Activated CD8-positive, alpha-beta T cell treated with anti-CD3 and anti-CD28 coated beads for 36 hours (primary cell): ENCODE measurements at places on chromosomes 2 and 18. TPM values are rescaled to one million over a fixed set of nuclear protein-coding genes. Genes with fewer than 3 reads are reported as not detected.

Gene GPR148
- total RNA-seq = not detected

Gene REG3A
- total RNA-seq = not detected

Gene NT5C1B
- not detected for total RNA-seq

Gene MAL
- 59.2 TPM for total RNA-seq

Gene GPR45
- total RNA-seq = not detected

Gene ANKRD30B
- total RNA-seq = not detected

Gene HJURP
- 83.6 TPM for total RNA-seq

Gene CEBPZOS
- 48.4 TPM for total RNA-seq

Gene NAPG
- total RNA-seq = 27.5 TPM

Gene UGT1A10
- not detected for total RNA-seq

Gene OST4
- 262 TPM for total RNA-seq

Gene AQP12B
- not detected for total RNA-seq

Gene CFAP65
- total RNA-seq = not detected

Gene LAMA3
- total RNA-seq = not detected

- no peak for DNase-seq
- H3K27me3 ChIP-seq = no peaks in the 10 kb centered on the region
- H3K4me1 ChIP-seq = peaks cover 6% of the 10 kb centered on the region
- H3K4me3 ChIP-seq = no peak overlapping the region
- no peaks in the 10 kb centered on the region for H3K36me3 ChIP-seq
Measured at GRCh38 chr2:206095536-206096332, 9.8 kb upstream of the INO80D start.

DNA sequence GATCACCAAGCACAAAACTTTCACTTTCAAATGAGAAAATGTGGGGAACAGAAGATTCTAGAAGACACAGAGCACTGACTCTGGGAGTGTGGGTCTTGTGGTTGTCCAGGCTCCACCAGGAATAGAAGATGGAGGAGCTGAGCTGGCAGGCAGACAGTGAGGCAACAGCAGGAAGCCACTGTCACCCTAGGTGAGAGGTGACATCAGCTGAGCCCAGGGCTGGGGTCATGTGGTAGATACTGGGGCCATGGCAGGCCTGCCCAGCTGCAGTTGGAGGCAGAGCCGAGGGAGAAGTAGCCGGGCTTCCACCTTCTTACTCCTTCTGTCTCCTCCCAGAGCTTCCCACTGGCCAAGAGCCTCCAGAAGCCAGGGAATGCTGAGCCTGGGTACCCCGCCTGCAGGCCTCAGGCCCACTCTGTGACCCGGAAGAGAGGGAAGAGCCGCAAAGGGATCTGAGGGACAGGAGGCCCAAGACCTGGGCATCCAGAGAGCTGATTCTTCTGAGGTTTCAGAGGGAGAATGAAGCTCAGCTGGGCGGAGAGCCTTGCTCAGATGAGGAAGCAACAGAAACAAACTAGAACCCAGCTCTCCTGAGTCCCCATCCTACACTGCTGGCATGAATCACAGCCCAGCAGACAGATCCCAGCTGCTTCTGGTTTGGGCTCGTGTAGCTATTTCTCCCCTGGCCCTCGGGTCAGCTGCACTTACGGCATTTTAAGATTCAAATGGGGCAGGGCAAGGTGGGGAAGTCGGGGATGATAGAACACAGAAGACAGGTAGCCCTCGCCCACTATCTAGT lies 39.8 kb upstream of the ASAP2 start:
- no peak overlapping the region for H3K4me3 ChIP-seq
- no peak overlapping the region for H3K27ac ChIP-seq
- H3K27me3 ChIP-seq = no peaks in the 10 kb centered on the region

DNA sequence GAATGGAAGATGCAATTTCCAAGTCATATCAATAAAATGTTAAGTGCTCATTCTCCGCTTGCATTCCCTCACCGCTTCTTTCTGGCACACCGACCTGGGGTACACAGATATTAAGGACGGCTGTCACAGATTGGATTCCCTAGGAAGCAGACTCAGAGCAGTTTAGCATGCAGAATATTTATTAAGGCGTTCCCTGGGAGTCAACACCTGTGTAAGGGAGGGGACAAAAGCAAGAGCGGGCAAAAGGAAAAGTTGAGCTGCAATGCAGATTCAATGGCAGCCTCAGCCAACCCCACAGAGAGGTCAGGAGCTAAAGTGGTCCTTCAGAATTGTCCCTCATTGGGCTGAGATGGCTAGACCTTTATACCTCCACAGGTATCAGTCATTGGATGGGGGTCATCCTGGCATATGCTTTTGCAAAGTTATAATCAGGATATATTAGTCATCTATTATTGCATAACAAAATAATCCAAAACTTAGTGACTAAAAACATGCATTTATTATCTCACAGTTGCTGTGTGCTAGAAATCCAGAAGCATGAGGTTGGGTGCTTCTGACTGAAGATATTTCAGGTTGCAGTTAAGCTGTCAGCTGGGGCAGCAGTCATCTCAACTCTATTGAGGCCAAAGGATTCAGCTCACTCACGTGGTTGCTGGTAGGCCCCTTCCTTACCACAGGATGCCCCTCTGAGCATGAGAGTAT lies 27.0 kb upstream of the INO80D start:
- peaks cover 6% of the 10 kb centered on the region for H3K36me3 ChIP-seq
- DNase-seq = no peak
- no peak overlapping the region for H3K4me3 ChIP-seq
- H3K27ac ChIP-seq = no peak overlapping the region
- H3K4me1 ChIP-seq = no peaks in the 10 kb centered on the region

GRCh38 chr2:109098251-109098920 lies 30.6 kb upstream of the SH3RF3 start:
- H3K4me3 ChIP-seq = no peak overlapping the region
- DNase-seq = no peak
- peaks cover 1% of the 10 kb centered on the region for H3K36me3 ChIP-seq
- peaks cover 10% of the 10 kb centered on the region for H3K4me1 ChIP-seq

DNA sequence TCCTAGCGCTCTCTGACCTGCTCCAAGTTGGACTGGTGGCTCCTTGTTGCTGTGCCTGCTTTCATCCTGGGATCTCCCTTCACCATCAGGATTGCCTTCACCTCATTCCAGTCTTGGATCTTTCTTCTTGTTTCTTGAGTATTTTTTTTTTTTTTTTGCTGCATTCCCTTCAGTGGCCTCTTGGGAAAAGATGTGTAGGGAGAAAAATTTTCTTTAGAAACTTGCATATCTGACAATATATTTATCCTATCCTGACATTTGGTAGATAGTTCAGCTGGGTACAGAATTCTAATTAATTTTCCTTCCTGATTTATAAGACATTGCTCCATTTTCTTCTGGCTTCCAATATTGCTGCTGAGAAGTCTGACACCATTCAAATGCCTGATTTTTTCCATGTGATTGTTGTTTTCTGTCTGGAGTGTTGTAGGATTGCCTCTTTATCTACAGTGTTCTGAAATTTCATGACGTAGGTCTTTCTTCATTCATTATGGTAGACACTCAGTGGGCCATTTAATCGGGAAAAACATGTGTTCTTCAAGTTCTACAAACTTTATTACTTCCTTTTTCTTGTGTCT lies 23.0 kb upstream of the IL1A start:
- no peak overlapping the region for H3K27ac ChIP-seq
- peaks cover 26% of the 10 kb centered on the region for H3K4me1 ChIP-seq
- peaks cover 2% of the 10 kb centered on the region for H3K36me3 ChIP-seq

- H3K4me1 ChIP-seq = peaks cover 9% of the 10 kb centered on the region
- no peaks in the 10 kb centered on the region for H3K36me3 ChIP-seq
- H3K4me3 ChIP-seq = no peak overlapping the region
- no peak for DNase-seq
- no peak overlapping the region for H3K27ac ChIP-seq
Measured at GRCh38 chr18:3773303-3773702, 323.3 kb downstream of the TGIF1 start.

- no peak overlapping the region for H3K27ac ChIP-seq
- peaks cover 7% of the 10 kb centered on the region for H3K4me1 ChIP-seq
- no peak for DNase-seq
- H3K4me3 ChIP-seq = no peak overlapping the region
- peaks cover 1% of the 10 kb centered on the region for H3K36me3 ChIP-seq
Measured at GRCh38 chr2:42757981-42758740, 5.8 kb downstream of the OXER1 start.

GRCh38 chr18:31574359-31574758 lies 17.3 kb upstream of the TTR start:
- H3K27ac ChIP-seq = no peak overlapping the region
- H3K4me1 ChIP-seq = no peaks in the 10 kb centered on the region
- H3K36me3 ChIP-seq = no peaks in the 10 kb centered on the region
- no peaks in the 10 kb centered on the region for H3K27me3 ChIP-seq

DNA sequence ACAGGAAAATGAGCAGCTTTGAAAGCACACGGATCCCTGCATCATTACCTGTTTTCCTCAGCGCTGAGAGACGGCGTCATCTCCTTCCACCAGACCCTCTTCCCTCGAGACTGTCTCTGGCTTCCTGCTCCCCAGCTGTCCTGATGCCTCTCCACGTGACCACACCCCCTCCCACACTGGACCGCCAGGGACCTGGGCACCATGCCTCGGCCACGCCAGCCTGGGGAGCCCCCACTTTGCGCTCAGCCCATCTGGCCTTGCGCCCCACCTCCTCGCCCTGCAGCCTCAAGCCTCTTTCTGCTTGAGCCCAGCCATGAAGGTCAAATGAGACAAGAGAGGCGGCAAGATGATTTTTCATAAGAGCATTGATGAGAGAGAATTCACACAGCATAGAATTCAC lies 66.0 kb upstream of the ACKR3 start:
- no peak overlapping the region for H3K27ac ChIP-seq
- H3K4me1 ChIP-seq = peaks cover 5% of the 10 kb centered on the region
- no peak overlapping the region for H3K4me3 ChIP-seq
- no peak for DNase-seq
- peaks cover 17% of the 10 kb centered on the region for H3K27me3 ChIP-seq

- H3K4me3 ChIP-seq = no peak overlapping the region
- no peaks in the 10 kb centered on the region for H3K36me3 ChIP-seq
- no peaks in the 10 kb centered on the region for H3K4me1 ChIP-seq
Measured at GRCh38 chr2:41741951-41742595, 305.7 kb upstream of the PKDCC start.

GRCh38 chr2:52539026-52539970 lies 1228.3 kb upstream of the CHAC2 start:
- H3K36me3 ChIP-seq = no peaks in the 10 kb centered on the region
- H3K4me1 ChIP-seq = no peaks in the 10 kb centered on the region
- no peak overlapping the region for H3K27ac ChIP-seq
- H3K27me3 ChIP-seq = no peaks in the 10 kb centered on the region
- DNase-seq = no peak
- no peak overlapping the region for H3K4me3 ChIP-seq

DNA sequence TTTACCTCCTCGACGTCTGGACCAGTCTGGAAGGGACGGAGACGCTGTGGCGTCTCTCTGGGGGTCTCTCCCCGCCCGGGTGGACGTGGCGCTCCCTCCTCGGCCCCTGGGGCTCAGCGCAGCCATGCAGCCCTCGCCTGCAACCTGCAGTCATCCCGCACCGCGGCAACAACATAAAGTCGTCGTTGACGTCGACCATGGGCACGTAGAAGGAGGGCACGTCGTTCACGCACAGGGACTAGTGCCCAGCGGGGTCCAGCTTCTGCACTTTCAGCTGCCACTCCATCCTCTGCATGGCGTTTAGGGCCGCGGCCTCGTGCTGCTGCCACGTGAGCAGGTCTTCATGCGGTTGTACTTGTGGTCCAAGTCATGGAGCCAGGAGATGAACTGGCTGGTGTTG lies 889.6 kb upstream of the LRRTM1 start:
- no peaks in the 10 kb centered on the region for H3K4me1 ChIP-seq
- H3K4me3 ChIP-seq = no peak overlapping the region
- H3K36me3 ChIP-seq = no peaks in the 10 kb centered on the region
- no peak for DNase-seq
- no peaks in the 10 kb centered on the region for H3K27me3 ChIP-seq

GRCh38 chr18:58776084-58776483 lies 88.6 kb upstream of the ZNF532 start:
- H3K4me1 ChIP-seq = no peaks in the 10 kb centered on the region
- H3K36me3 ChIP-seq = no peaks in the 10 kb centered on the region
- H3K27ac ChIP-seq = no peak overlapping the region
- no peak overlapping the region for H3K4me3 ChIP-seq
- H3K27me3 ChIP-seq = peaks cover 10% of the 10 kb centered on the region

GRCh38 chr2:215370112-215370965 lies 58.5 kb downstream of the ATIC start:
- no peak for DNase-seq
- H3K4me3 ChIP-seq = no peak overlapping the region
- H3K36me3 ChIP-seq = peaks cover 31% of the 10 kb centered on the region
- no peak overlapping the region for H3K27ac ChIP-seq
- no peaks in the 10 kb centered on the region for H3K4me1 ChIP-seq

DNA sequence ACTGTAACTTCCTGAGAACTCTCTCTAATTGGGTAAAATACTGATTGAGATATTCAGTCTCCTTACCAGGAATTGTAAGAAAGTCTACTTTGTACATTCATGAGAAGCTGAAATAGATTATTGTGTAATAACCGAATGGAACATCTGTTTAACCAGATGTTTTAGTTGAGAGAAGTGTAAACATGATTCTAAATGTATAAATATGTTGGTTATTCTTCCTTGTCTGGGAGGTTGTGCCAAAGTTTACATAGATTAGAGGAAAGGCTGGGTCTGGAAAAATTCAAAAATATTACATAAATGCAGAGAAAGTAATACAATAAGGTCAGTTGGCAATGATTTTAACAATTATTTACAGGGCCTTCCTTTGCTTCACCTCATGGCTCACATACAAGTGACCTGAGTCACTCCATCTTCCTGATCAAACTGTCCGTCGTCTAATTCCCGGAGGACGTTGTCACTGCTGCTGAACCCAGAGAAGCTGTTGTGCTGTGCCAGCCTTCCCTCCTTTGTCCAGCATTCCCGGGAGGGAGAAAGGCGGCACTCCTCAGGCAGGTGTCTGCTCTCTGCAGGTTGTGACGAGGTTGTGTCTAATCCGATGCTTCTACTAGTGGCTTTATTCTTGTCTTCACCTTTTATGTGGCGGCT lies 55.9 kb downstream of the MOB4 start:
- DNase-seq = no peak
- no peaks in the 10 kb centered on the region for H3K4me1 ChIP-seq
- H3K27ac ChIP-seq = no peak overlapping the region

- H3K4me3 ChIP-seq = no peak overlapping the region
- H3K4me1 ChIP-seq = no peaks in the 10 kb centered on the region
- no peak overlapping the region for H3K27ac ChIP-seq
- H3K36me3 ChIP-seq = no peaks in the 10 kb centered on the region
- peaks cover 7% of the 10 kb centered on the region for H3K27me3 ChIP-seq
- no peak for DNase-seq
Measured at GRCh38 chr2:166013878-166014277, 60.3 kb upstream of the TTC21B start.

DNA sequence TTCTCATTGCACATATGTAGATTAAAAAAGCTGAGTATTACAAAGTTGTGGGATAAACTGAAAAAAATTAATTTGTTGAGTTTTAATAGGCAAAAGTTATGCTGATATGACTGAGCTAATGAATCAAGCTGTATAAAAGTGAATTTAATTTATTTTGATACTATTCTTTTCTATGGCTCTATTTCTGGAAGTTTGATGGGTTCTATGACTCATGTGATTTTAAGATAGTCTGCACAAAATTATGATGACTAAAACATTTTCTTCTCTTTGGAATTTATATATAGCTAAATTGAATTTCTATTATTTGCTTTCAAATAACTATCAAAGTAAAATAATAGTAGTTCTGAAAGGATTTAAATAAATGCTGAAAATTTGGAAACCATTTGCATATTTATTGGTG lies 71.0 kb upstream of the MMADHC start:
- peaks cover 8% of the 10 kb centered on the region for H3K27me3 ChIP-seq
- no peak overlapping the region for H3K27ac ChIP-seq
- no peak overlapping the region for H3K4me3 ChIP-seq
- DNase-seq = no peak
- H3K4me1 ChIP-seq = no peaks in the 10 kb centered on the region

- DNase-seq = no peak
- no peak overlapping the region for H3K27ac ChIP-seq
- H3K4me1 ChIP-seq = peaks cover 32% of the 10 kb centered on the region
- peaks cover 28% of the 10 kb centered on the region for H3K36me3 ChIP-seq
- H3K4me3 ChIP-seq = no peak overlapping the region
Measured at GRCh38 chr2:28394997-28395333, 2.3 kb downstream of the FOSL2 start.
